NCI-H1930 (cell line): ENCODE measurements at places on chromosomes 16 and 17.
A peak's percentile ranks its signal among the peaks of the same experiment; 100 is the strongest.

DNA sequence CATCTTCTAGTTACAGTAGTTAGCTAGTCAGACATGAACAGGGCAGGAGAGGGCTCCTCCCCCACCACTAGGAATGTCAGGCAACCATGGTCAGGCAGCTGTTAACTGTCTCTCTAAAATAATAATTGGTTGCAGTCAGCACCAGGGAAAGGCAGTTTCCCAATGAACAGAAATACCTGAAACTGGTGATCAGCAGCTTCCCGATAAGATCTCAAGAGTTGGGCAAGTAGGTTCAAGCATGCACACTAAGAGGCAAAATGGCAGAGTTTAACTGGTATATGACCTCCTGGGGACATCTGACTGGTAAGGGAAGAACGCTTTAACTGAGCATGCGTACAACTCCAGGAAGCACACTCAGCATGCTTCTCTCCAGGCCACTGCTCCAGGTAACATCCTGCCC is 12.6 kb upstream of the XYLT1 start:
- no peak for DNase-seq

DNA sequence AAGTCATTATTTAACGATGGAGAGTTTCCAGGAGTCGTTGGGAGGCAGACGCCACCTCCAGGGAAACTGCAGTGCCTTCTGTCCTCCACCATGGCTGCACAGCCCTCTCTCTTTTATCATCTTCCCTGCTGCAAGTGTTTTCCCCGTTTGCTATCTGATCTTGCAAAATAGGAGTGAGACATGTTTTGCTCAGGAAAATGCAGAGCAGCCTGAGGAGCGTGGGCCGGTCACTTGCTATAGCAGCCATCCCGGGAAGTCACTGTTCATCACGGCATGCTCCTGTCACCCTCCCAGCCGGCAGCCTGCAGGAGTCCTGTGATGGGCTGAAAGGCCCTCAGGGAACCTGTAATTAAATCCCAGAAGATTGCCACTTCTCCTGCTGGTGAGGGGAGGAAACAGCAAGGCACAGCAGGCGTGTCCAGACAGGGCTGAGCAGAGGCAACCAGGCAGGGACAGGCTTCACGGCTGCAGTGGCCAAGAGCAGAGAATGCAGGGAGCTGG is 143.1 kb downstream of the GSG1L start:
- peak; percentile 15 for DNase-seq

GRCh38 chr16:17252701-17253100 is 218.1 kb downstream of the XYLT1 start:
- no peak for DNase-seq

- no peak for DNase-seq
Observed at GRCh38 chr16:87056083-87056482, 261.1 kb downstream of the C16orf95 start.

- DNase-seq = no peak
Observed at GRCh38 chr16:56626685-56627084, 1.1 kb downstream of the MT1E start.

- DNase-seq = no peak
Observed at GRCh38 chr17:19271780-19272357, 34.7 kb downstream of the EPN2 start.

DNA sequence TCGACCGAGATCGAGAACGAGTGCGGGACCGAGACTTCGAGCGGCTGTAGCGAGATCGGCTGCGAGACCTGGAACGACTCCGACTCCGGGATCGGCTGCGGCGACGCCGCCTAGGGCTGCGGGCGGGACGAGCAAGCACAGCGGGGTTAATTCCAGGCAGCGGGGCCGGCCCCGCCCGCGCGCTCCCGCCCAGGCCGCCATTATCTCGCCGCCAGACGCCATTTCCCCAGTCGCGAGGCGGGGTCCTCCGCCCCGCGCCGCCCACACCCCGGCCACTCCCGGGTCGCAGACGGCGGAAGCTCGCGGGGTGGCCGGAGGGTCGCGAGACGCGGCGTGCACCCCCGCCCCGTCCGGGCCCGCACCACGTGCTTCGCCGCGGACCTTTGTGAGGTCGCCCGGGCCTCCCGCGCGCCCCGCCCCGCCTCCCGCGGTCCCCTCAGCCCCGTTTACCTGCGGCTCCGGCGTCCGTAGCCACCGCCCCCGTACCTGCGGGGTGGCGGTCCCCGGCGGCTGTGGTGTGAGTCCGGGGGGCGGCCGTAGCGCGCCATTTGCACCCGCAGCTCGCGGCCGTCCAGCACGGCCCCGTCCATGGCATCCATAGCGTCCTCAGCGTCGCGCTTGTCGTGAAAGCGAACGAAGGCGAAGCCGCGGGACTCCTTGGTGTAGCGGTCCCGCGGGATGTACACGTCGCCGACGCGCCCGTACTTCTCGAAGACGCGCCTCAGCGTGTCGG is 616 bp downstream of the SRSF2 start:
- peak; percentile 75 for DNase-seq

GRCh38 chr17:80819422-80820164 is 172.0 kb upstream of the CHMP6 start:
- no peak for DNase-seq

- peak; percentile 7 for DNase-seq
Observed at GRCh38 chr17:48335858-48336500, 94.0 kb downstream of the SKAP1 start.

DNA sequence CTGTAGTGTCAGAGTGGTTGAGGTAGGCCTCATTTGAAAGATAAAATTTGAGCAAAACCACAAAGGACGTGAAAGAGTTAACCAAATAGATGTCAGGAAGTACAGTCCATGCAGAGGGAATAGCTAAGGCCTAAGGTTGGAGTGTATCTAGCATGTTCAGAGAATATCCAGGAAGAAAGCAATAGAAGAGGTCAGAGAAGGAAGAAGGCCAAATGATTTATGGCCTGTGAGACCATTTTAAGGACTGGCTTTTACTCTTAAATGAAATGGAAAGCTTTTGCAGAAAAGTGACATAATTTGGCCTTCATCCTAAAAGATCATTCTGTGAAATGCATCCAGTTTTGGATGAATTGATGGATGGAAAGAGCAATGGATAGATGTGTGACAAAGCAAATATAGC is 116.5 kb downstream of the NLK start:
- no peak for DNase-seq

DNA sequence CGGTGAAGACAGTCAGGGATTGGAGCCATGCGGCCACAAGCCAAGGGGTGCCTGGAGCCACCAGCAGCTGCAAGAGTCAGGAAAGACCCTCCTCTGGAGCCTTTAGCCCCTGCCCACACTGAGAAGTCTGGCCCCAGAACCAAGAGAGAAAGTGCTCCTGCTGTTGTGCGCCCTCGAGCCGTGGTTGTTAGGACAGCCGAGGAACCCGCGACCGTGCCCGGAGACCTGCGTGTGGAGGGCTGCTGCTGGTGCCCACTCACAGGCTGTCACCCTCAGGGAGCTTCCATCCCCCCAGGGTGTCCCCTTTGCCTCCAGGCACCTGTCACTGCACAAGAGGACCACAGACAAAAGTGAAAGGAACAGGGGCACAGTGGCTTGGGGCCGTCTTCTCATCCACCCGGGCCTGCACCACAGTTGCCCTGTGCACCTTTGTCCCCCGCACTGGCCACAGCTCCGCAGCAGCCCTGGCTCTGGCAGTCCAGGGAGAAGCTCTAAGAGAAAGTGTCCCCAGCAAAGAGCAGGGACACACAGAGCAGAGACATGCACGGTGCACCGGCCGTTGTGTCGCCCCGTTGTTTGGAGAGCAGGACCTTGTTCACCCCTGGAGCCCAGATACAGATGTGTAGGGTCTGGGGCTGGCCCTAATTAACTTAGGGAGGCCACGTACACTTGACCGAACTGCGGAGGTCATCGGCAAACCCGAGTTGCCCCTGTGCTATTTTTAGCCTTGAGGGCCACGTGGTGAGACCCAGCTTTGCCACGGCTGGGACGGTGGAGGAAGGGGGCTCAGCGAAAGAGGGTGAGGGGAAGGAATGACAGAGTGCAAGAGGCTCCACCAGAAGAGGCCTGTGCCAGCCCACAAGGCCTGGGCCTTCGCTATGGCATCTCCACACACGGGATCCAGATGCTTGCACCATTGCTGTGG is 329.2 kb downstream of the C16orf95 start:
- DNase-seq = no peak

- DNase-seq = no peak
Observed at GRCh38 chr17:13753154-13753553, 151.4 kb upstream of the HS3ST3A1 start.

DNA sequence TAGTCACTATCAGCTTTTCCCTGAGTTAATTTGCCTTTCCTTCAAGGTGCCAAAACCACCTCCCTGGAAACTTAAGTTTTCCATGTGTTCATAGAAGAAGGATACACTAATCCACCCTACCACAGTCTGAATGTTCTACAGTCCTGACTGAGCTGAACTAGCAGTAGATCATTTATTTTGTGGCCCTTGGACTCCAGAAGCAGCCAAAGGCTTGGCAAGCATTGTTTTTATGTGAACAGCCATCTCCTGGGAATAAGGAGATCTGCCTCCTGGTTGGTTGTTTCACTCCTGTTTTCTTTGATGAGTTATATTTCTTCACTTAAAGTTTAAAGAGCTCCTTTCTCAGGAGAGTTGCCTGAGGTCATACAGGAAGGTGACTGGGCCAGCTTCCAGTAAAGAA is 634.6 kb upstream of the SOX9 start:
- DNase-seq = no peak

DNA sequence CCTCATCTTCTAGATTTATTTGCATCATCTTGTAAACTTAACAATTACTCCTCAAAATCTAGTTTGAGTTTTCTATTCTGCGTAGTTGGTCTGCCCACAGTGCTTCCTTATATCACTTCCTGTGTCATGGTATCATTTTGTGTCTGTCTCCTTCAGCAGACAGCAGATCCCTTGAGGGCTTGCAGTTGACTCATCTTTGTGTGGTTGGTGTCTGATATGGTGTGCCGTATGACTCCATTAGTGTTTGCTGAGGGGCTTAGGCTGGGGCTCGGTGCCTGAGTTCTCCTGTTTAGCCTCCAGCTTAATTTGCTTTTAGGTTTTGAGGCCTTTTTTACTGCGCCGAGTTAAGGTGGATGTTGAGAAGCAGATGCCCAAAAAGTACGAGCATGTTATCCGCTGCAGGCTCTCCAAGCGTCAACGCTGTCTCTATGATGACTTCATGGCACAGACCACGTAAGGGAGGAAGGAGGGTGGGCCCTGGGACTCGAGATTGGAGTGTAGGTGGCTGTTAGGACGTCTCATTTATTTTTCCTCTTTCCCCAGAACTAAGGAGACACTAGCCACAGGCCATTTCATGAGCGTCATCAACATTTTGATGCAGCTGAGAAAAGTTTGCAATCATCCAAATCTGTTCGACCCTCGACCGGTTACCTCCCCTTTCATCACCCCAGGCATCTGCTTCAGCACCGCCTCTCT is 16.9 kb downstream of the SRCAP start:
- no peak for DNase-seq

DNA sequence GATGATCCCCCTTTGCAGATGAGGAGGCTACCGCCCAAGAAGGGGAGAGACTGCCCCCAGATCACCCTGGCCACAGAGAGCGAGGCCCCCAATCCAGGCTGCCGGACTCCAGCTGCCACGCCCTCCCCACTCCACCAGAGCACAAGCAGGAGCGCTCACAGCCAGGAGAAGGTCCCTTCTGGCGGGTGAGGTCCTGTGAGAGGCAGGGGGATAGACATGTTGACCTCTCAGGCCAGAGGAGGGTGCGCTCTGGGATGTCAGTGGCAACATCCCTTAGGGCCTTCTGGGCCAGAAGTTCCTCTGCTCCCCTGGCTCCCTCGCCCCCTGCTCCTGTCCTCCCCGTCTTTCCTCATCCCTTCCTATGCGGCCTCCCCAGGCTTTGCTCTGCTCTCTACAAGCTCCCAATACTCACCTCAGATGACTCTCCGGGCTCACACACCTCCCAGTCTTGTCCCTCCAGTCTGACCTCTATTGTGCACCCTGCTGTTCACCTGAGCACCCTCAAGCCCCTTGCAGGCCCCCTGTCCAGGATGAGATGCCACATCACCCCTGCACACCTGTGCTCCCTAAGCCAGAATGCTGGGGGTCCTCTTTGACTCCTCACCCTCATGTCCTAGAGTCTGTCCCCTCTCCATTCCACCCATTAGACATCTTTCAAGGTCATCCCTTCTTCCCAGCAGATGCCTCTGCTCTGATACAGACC is 5.0 kb upstream of the NXPH3 start:
- DNase-seq = no peak

DNA sequence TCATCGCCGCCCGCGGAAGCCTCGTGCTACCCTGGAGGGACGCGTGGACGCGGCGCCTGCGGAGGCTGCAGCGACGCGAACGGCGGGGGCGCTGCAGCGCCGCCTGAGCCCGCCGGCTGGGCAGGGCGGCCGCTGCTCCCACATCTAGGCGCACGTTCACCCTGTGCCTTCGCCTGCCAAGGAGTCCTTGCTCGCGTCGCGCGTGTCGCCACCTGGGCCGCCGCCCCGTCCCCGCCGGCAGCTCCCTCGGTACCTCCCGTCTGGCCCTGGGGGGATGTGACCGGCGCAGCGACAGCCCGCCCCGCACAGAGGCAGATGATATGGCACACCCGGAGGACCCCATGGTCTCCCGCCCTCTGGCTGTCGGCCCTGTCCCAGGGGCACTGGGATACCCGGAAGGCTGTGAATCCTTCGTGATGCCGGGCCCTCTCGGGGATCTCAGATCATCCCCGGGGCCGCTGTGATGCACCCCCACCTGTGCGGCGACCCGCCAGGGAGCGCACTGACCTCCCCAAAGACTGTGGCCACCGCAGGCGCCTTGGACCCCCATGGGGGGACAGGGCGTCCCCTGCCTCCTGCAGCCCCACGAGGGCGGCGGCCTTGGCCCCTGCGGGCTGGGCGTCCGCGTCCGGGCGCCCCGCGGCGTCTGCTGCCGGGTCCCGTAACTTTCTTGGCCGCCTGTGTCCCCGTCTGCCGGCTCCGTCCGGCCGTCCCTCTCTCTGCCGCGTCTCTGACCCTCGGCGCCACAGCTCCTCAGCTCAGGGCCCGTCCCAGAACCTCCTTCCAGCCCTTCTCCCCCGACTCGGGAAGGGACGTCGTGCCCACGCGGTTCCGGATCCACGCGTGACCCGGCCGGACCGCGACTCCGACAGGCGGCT is 689 bp upstream of the TBC1D24 start:
- DNase-seq = peak; percentile 77

DNA sequence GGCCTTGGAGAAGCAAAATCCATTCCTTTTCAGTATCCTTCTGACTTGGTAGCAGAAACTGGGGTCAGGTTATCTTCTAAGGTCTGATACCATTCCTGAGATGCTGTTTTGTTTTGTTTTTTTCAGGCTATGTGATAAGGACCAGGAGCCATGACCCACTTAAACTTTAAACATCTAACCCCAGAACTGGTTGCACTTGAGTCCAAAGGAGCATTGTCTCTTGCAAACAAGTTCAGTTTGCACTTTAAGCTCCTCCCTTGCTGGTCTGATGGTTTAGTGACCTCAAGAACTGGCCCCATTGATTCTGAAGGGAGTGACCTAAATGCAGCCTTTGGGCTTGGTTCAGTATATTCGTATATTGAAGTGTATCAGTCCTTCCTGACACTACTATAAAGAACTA is 75.2 kb downstream of the ERCC4 start:
- DNase-seq = no peak

DNA sequence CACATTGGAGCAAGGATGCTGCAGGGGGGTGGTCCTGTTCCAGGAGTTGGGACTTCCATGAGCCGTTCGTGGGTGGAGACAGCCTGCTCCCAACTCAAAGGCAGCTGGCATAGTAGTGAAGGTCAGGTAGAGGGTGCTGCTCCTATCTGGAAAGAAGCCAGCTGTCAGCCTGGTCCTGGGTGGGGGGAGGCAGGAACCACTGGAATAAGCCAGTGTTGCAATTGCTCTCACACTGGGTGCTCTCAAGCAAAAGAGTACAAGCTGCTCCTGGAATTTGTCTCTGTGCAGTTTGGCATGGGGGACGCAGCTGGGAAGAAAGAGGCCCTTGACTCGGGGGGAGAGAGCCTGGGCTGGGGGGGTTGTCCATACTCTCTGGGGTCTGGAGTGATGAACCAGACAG is 8.7 kb downstream of the CACNG5 start:
- DNase-seq = no peak

- DNase-seq = no peak
Observed at GRCh38 chr17:43832168-43832975, 574 bp downstream of the MPP3 start.
